HFFc6 (cell line): ENCODE measurements at places on chromosomes 13 and 19. TPM values are rescaled to one million over a fixed set of nuclear protein-coding genes. Genes with fewer than 3 reads are reported as not detected.
A peak's percentile ranks its signal among the peaks of the same experiment; 100 is the strongest.

DNA sequence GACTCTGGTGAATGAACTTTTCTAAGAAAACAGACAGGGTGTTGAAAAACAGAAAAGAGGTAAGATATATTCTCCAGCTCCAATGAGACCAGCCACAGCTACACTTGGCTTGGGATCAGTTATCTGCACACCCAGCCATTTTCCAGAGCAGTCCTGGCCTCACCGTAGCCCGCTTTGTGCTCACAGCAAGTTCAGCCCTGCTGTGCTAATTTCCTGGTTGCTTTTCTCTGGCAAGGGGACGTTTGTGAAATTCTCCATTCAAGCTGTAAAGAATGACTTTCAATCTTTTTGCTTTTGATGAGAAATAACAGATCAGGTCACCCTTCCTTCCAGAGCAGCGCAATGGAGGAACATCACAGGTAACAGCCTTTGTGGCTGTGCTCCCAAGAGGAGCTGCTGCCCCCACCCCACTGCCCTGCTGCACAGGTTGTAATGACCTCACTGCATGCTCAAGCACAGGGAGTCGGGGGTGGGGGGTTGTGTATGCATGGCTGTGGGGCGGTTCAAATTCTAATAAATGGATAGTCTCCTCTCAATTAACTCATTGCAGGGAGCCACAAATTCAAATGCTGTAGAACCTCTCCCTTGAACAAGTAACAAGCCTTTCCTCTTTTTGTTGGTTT, 516.6 kb upstream of the NBEA start:
- no peak for DNase-seq

DNA sequence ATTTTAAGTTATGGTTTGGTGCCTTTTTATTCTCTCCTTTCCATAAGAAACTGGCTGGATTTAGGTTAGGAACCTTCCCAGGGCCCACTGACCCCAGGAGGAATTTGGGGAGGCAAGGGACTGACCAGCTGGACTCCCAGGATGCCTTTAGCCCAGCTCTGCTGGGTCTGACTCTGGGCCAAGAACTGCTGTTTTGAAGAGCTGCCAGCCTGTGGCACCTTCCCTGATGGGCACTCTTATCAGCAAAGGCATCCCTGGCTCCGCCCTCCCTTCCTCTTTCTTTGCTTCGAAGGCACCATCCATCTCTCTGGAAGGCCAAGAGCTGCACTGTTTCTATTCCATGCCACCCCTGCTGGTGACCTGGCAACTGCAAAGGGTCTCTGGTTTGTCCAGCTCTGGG, 174.7 kb downstream of the POU4F1 start:
- DNase-seq: no peak

DNA sequence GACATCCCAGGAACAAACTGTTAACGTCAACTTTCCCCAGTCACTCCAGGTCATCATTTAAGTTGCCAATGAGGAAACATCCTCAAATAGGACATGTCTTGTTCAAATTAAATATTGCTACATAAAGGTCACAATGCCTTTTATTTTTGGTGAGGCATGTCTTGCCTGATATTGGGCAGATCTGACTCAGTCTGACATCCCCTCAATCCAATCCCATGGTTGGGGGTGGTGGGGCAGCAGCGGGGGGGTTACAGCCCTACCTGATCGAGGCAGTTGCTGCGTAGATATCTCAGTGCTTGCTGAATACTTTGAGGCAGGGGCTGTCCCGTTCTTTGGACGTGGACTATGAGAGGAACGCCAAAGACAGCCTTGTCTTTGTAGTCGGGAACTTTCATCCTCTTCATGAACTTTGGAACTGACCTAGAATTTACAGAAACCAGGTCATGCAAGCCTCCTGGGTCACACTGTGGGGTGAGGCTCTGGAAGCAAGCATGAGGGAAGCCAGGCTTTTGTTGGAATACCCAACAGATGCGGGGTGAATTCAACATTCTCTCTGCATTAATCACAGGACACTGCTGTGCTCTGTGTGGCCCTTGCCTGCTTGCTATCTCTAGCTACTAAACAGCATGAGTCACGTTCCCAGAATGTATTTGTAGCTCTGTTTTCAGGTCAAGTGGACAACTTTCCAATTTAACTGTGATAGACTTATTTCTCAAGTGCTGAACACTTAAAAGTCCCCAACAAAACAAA, 109.8 kb downstream of the KL start:
- DNase-seq: peak; percentile 94

PLA2G4C gene
- total RNA-seq: 3.8 to 5.3 TPM (median 4.7 TPM) in 3 replicates

NPHS1 gene
- total RNA-seq: not detected in 3 replicates
